ENCODE measurements at places on chromosomes 1 and 21.

GRCh38 chr1:184296466-184297243 lies 90.2 kb upstream of the C1orf21 start:
- DNase-seq: no peak

DNA sequence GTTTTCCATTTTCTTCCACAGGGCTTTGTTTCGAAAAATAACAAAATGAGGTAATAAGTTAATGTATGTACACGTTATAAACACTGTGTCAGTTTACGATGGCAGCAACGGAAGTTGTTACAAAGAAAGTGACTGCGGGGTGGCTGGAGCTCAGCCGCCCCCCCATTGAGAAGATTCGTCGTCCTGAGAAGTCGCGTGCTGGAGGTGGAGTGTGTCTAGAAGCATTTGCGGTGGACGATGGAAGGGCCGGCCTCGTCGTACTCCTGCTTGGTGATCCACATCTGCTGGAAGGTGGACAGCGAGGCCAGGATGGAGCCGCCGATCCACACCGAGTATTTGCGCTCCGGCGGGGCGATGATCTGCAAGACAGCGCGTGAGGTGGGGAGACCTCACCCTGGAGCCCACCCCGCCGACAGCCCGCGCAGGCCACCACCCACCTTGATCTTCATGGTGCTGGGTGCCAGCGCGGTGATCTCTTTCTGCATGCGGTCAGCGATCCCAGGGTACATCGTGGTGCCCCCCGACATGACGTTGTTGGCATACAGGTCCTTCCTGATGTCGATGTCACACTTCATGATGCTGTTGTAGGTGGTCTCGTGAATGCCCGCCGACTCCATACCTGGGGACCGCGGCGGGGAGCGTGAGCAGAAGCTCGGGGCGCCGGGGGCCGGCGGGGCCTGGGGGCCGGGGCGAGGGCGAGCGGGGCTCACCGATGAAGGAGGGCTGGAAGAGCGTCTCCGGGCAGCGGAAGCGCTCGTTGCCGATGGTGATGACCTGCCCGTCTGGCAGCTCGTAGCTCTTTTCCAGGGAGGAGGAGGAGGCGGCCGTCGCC lies 2.4 kb downstream of the ACTA1 start:
- no peak for DNase-seq

DNA sequence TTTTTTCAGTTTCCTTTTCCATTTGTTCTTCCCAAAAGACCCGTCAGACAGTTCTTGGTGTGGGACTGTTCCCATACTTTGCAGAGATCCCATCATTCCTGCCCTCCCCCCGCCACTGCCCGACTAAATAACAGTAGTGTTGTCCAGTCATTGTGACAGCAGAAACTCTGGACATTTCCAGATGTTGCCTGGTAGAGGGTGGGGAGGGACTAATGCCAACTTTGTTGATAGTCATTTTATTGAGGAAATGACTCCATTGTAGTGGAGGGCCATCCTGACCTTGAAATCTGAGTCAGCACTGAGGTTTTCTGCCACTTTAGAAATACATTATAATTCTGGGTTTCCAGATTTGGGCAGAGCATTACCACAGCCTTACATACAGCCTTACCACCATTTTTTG lies 85.4 kb downstream of the CEP350 start:
- DNase-seq: no peak

DNA sequence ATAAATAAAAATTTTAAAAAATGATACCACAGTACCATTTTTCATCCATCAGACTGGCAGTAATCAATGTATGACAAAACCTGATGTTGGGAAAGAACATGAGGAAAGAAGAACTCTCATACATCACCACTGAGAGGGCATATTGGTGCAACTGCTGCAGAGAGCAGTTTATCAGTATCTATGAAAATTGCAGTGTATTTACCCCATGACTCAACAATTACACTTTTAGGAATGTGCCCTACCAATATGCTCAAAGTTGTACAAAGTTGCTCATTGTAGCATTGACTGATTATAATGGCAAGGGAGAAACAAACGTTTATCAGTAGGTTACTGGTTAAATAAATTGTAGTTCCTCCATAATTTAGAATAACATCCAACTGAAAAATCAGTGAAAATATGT lies 36.7 kb downstream of the CATSPERE start:
- DNase-seq: no peak

- no peak for DNase-seq
Measured at GRCh38 chr21:45630066-45630694, 13.3 kb upstream of the PCBP3 start.

DNA sequence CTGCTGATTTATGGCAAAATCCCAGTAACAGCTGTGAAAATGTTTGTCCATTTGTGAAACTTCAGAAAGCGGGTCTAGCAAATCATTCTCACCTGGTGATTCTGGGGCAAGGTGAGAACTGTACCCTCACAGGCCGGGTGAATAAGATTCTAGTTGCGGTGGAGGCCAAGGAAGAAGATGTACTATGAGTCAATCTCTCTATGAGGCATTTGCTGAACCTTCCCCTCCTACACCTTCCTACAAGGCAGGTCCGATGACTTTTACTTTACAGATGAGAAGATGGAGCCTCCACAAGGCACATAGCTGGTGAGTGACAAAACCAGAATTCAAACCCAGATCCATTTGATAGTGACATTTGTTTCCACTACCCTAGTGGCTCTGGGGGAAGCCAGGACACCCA lies 72.7 kb downstream of the BACH1 start:
- peak; percentile 9 for DNase-seq

GRCh38 chr1:82090104-82090503 lies 289.4 kb downstream of the ADGRL2 start:
- DNase-seq: no peak

DNA sequence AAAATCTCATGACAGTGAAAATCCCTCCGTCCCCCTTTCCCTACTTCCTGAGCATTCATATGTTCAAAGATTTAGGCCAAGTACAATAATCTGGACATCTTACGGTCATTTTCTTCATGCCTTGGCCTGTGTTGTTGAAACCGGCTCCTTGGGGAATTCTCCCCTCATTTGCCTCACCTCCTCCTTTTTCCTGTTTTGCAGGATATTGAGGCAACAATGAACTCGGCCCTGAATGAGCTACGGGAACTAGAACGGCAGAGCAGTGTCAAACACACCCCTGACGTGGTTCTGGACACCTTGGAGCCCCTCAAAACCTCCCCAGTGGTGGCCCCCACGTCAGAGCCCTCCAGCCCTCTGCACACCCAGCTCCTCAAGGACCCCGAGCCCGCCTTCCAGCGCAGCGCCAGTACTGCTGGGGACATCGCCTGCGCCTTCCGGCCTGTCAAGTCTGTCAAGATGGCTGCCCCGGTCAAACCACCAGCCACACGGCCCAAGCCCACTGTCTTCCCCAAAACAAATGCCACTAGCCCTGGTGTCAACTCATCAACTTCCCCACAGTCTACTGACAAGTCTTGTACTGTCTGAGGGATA lies 9.3 kb upstream of the IKBKE start:
- no peak for DNase-seq

GRCh38 chr21:15620892-15621291 lies 108.9 kb upstream of the USP25 start:
- no peak for DNase-seq

- DNase-seq: no peak
Measured at GRCh38 chr1:45678489-45678888, 7.8 kb downstream of the GPBP1L1 start.

GRCh38 chr21:43819511-43820405 lies 30.4 kb downstream of the RRP1 start:
- DNase-seq: no peak

GRCh38 chr1:206925106-206925736 lies 3.5 kb upstream of the FCMR start:
- DNase-seq: no peak

- no peak for DNase-seq
Measured at GRCh38 chr1:225468270-225469020, 40.6 kb upstream of the LBR start.

- DNase-seq: peak; percentile 11
Measured at GRCh38 chr1:31064718-31065309, 703 bp downstream of the PUM1 start.

DNA sequence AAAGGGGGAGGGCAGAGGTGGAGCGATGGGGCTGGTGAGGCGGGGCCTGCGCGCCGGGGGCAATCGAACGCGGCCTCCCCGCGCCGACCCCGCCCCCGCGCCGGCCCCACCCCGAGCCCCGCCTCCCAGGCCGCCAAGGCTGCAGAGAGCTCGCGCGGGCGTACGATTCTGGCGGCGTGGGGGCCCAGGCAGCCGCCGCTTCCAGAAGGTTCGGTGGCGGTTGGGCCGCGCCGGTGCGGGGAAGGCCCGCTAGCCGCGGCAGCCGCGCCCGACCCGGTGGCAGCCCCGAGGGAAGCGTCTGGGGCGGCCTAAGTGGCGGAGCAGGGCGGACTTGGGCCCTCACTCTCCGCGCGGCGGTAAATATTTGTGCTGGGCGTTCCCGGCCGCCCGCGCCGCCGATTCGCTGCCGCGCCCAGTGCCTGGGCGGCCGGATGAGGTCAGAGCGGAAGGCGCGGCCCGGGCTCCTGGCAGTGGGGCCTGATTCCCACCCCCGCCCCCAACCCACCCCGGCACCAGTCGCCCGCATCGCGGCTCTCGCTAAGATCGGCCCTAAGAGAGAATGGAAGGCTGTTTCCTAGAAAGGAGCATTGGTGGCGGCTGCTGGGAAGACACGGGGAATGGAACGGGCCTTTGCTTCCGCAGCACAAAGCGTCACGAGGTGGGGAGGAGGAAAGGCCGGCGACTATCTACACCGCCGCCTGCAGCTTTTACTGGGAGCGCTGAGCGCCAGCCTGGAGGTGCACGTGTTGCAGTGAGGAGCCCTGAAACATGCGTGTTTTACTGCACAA lies at the start of gene ACOT7:
Gene ACOT7, minus strand, starts transcription at position 368 of the 788 bp plus-strand sequence. CDS start 368 bp downstream, outside the sequence.
- peak; percentile 83 for DNase-seq

DNA sequence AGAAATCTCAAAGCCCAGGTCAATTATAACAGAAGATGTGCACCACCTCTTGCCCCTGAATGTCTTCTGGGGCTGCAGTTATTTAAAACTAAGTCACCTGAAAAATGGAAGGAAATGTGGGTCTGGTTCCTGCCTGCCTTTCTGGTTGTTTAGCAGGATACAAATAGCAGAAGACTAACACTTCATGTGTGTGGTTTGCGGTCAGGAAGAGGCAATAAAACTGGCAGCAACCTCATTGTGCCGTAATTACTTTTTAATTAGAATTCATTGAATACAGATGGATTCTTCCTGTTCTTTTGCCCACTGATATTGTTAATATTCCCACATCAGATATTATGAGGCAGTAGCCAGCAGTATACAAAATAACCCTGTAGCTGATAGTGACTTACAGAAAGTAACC lies 345.7 kb downstream of the ZNF326 start:
- no peak for DNase-seq

GRCh38 chr1:41423511-41424191 lies 60.8 kb downstream of the EDN2 start:
- no peak for DNase-seq

DNA sequence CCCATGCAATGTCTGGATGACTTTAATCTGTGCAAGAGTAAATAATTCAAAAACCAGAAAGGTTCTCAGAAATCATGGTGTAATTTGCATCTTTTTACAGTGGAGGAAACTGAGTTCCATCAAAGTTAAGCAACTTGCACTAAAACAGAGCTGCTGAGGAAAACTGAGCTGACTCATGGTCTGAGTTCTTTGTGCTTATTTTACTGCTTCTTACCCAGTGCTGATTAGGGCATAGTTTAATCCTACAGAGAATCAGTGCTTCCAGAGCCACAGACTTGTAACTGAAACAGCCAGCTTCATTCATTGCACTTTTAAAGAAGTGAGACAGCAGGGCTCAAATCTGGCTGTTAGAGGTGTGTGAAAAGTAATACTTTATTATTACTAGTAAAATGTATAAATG lies 10.9 kb upstream of the RWDD3 start:
- no peak for DNase-seq

Measured in activated CD4-positive, alpha-beta T cell treated with anti-CD3 and anti-CD28 coated beads, Interleukin-2, amount 50 U/mL, for 24 hours (primary cell).